ENCODE measurements at places on chromosomes 2 and 18.
A peak's percentile ranks its signal among the peaks of the same experiment; 100 is the strongest.

GRCh38 chr2:160667811-160668210, 174.2 kb upstream of the RBMS1 start:
- DNase-seq: no peak

- no peak for DNase-seq
Measured at GRCh38 chr2:151228847-151229512, 32.7 kb downstream of the RBM43 start.

DNA sequence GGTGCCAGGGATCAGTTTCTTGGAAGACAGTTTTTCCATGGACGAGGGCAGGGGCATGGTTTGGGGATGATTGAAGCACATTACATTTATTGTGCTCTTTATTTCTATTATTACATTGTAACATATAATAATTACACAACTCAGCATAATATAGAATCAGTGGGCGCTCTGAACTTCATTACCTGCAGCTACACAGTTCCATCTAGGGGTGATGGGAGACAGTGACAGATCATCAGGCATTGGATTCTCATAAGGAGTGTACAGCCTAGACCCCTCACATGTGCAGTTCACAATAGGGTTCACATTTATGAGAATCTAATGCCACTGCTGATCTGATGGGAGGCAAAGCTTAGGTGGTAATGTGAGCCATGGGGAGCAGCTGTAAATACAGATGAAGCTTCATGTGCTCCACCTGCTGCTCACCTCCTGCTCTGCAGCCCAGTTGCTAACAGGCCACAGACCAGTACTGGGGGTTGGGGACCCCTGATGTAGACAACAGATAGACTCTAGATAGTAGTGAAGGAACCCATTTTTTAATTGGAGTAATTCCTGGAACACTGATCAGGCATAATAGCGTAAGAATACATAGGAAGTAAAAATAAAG, 41.5 kb upstream of the MC4R start:
- no peak for DNase-seq

- no peak for DNase-seq
Measured at GRCh38 chr18:56389190-56389589, 249.2 kb downstream of the TXNL1 start.

DNA sequence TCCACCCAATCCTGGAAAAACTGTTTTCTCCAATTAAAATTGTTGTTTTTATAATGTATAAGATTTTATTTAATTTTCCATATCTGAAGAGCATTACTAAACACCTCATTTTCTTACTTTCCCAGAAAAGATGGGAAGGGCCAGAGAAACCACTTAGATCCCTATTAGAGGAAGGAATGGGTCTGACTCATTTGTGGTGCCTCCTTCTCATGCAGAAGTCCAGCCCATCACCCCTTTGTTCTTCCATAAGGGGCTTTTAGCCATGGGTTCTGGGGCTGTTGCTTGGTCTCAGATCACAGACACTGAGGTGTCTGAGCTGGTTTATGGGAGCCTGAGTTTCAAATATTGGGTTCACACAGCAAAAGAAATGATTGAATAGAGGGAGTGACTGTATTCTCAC, 152.2 kb downstream of the ESCO1 start:
- DNase-seq: no peak

DNA sequence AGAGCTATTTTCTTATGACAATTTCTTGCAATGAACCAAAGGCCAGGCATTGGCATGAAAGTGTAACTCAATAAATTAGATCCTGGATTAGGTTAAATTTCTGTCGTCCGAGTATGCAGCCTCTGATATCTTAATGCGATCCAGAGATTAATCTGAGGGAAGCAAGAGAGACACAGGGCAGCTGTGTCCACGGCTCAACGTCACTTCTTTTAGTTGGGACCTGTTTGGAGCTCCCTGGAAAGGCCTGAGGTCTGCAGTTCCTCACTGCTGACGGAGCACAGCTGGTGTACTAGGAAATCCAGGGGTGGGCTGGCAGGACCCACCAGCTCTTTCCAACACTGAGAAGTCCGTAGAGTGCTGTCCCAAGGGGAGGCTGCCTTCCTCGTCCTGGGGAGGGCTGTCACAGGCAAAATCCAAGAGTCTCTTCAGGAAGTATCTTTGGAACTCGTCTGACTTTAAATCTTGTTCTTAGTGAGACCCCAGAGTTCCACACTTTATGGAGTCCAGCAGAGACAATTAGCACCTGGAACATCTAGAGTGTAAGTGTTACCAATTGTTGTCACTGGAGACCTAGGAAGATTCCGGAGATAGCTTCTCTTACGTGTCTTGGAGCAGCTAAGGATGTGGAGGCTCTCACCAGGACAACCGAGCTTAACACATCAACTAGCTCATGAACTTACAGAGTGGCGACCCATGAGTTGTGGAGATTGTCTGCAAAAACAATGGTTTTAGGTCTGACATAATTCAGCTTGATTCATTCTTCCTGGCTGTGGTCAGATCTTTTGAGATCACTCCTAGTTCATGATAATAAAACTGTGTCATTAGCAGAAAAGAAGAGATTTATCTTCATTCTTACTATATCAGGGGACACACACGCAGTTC, 173.7 kb downstream of the ACKR3 start:
- DNase-seq: no peak

GRCh38 chr2:47016172-47016913, 100.7 kb upstream of the MCFD2 start:
- DNase-seq: no peak

- DNase-seq: no peak
Measured at GRCh38 chr2:79139423-79139822, 19.1 kb downstream of the REG1A start.

GRCh38 chr2:8000870-8001269, 681.0 kb upstream of the ID2 start:
- no peak for DNase-seq

GRCh38 chr2:144414324-144414845, 105.5 kb downstream of the ZEB2 start:
- no peak for DNase-seq

DNA sequence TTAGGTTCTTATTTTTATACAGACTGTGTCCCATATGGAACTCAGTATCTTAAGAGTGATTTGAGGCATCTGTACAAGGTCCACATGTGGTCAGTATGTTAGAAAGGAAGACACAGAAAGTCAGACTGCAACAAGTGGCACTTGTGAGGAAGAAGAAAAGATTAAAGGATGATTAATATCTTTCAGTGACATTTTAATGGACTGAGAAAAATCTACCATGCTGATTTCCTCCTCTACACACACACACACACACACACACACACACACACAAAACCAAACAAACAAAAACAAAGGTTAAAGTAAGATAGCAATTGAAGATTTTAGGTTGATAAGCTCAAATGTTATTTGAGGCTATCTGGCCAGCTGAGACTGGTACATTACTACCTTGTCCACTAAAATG, 94.5 kb upstream of the CHRNA1 start:
- no peak for DNase-seq

DNA sequence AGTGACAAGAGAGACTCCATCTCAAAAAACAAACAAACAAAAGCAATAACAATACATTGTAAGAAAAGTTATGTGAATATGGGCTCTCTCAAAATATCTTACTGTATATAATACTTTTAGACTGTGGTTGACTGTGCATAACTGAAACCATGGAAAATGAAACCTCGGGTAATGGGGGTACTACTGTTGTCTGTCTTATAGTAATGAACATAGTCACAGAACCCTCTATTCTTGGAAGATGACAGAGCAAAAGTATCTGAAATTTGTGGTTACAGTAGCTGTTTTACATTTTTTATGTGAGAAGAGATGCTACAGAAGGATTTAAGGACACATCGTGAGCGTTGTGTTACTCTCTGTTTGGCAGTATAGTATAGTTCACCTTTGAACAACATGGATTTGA, 60.5 kb downstream of the MAP4K4 start:
- no peak for DNase-seq

DNA sequence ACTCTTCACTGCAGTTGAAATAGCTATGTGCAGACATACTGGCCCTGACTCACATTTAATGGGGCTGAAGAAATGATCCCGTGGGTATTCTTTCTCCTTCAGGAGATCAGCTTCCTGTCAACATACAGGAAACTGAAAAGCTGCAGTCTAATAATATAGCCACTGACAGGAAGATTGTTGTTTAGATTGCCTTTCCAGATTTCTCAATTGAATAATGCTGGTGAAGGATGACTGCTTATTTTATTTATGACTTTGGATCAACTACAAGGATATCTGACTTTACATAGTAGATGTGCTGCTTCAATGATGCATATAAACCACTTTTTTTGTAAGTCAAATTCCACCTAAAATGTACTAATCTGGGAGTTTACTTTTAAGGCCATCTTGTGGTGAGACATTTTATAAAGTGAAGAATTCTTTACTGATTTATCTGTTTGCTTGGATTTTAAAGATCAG, 93.4 kb upstream of the MAP4K3 start:
- no peak for DNase-seq

- no peak for DNase-seq
Measured at GRCh38 chr18:44916429-44917207, 235.9 kb downstream of the SETBP1 start.

DNA sequence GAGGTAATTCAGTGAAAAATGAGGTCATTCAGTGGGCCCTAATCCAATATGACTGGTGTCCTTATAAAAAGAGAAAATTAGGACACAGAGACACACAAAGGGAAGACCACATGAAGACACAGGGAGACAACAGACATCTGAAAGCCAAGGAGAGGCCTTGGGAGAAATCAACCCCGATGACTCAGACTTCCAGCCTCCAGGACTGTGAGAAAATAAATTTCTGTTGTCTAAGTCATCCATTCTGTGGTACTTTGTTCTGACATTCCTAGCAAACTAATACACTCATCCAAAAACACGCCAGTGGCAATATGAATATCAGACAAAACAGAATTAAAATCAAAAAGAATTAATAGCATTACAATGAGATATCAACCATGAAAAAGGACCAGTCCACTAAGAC, 303.7 kb downstream of the SS18 start:
- no peak for DNase-seq

DNA sequence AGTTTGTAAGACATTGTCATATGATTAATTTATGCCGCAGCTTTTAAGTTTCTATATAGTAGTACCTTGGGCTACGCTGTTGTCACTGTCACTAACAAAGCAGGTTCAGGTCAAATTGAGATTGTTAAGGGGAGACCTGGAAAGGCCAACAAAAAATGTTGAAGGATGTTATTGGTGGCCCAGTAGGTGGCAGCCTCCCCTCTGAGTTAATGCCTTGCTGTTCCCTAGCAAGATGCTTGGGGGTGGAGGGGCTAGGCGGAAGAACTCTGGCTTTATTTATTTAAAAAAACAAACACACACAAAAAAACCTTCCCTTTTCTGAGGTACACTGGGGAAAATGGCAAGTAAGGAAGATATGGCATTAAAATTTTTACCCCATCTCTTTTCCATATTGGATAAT, 128.3 kb upstream of the ATP5MC3 start:
- peak; percentile 19 for DNase-seq

DNA sequence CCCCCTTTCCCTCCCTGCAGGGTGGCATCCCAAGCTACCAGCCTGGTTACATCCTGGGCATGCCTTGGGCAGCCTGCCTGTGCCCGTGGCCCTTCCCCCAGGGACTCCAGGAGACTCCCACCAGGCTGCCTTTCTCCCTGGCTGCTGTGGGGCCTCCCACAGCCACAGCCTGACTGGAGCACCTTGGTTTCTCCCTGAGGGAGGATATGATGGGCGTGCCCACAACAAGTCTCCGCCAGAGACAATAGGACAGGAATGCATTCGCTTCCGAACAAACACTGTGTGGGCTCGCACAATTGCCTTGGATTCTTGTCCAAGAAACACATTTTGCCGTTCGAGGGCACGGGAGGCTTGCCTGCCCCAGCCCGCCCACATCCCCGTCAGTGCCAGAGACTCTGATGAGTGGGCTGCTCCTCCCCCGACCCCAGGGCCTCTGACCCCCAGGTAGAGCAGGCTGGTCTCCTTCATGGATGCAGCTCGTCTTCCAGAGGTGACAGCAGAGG, 102.1 kb downstream of the SMAD7 start:
- DNase-seq: no peak

- peak; percentile 97 for DNase-seq
Measured at GRCh38 chr2:28894470-28895188, at the start of gene WDR43. TSS of gene WDR43 (plus strand) at chr2:28894667. CDS start at chr2:28894699, 32 bp downstream.

DNA sequence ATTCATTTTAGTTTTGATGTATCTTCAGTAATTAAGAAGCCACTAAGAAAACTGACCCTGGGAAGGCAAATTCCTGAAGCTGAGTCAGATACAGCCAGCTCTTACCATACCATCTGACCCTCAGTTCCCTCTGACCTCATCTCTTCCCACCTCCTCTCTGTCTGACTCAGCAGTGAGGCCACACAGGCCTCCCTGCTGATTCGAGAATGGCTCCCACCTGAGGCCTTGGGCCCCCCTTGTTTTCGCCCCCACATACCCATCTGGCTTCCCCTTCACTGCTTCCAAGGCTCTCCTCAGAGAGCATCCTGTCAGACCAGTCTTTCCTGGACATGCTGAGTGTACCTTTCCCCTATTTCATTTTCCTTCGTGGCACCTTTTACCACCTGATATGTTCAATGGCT, 71.0 kb upstream of the CYP1B1 start:
- DNase-seq: no peak

- DNase-seq: no peak
Measured at GRCh38 chr2:66105066-66105753, 329.7 kb upstream of the MEIS1 start.

GRCh38 chr2:36797324-36798070, 101.0 kb downstream of the VIT start:
- no peak for DNase-seq

DNA sequence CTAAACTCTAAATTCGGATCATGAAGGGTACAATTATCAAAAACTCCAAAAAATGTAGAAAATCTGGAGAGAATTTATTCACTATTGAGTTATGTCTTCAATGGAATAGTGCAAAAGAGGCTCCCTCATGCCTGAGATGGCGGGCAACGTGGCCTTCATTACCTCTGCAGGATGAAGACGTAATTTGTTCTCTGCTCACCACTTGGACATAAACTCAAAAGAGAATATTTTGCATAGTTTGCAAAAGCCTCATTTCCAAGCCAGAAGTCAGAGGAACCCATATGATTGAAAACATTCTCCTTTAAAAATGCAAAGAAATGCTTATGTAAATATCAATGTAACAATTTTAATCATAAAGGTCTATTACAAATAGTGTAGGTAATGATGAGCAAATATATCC, 58.7 kb downstream of the SLC25A12 start:
- DNase-seq: no peak

- DNase-seq: no peak
Measured at GRCh38 chr2:37614061-37614738, 57.2 kb downstream of the CDC42EP3 start.

DNA sequence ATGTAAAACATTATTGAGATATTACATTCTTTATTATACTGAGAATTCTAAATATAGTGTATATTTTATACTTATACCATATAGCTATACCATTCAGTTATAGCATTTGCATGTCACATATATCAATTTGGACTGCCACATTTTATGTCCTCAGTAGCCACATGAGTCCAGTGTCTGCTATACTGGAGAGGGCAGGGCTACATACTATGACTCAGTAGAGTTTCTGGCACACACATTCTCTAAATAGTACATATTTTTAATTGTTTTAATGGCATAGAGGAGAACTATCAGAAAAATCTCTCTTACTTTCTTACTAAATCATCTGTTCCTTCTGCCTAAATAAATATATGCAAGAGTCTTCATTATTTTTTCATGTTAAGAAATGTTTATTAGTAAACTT, 55.4 kb upstream of the COL5A2 start:
- no peak for DNase-seq
